Bronchial epithelial cell (primary cell): ENCODE measurements at places on chromosomes 13 and 19.

DNA sequence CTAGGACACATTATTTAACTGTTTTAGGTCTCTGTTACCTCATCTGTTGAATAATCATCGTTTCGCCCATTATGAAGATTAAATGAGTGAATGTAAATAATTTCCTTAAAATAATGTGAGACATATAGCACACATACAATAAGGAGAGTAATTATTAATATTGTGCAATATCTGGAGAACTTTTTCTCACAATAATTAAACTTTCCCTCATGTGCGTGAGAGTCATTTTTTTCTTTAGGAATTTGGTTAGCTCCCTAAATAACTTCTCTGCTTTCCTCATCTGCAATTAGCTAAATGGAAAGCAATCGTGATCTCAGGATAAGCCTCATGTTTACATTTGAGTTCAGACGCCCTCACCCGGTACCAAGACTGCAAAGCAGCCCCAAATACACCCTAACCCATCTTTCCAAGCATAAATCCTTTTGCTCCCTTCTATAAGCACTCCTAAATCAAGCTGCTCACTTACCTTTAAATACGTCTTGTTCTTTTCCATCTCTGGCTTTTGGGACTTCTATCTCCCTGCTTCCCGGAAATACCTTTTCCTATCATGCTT lies 78.8 kb downstream of the MZT1 start:
- DNase-seq, result no peak

- DNase-seq, result no peak
Measured at GRCh38 chr19:10468133-10468532, 35.0 kb downstream of the KEAP1 start.

DNA sequence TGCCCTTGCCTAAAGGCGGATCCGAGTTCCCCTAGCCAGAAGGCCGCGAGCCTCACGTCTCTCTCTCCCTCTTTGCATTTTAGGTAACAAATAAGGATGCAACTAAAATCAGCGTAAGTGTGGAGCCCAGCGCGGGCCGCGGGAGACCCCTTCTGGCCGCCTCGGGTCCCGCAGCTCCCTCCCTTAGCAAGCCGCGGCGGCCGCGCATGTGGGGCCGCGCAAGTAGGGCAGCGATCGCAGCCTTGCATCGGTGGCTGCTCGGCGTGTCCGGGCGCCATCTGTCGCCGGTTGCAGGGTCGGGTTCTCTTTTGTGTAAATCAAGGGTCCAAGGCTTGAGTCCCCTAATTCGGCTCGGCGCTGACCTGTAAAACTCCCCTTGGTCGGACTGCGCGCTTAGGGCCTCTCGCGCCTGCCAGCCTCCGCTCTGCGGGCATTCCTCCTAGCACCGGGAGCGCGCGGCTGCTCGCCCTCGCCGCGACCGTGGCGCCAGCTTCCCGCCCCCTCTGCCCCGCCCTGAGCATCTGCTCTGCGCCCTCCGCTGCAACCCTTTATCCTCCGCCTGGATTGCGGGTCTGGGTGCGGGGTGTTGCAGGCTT lies 2.7 kb downstream of the VSTM2B start:
- DNase-seq, result peak; percentile 12

- no peak for DNase-seq
Measured at GRCh38 chr19:351976-352625, 7.5 kb upstream of the MIER2 start.

- DNase-seq, result no peak
Measured at GRCh38 chr13:74438901-74439300, 304.7 kb upstream of the KLF12 start.

- no peak for DNase-seq
Measured at GRCh38 chr13:49530457-49530856, 34.7 kb downstream of the PHF11 start.

GRCh38 chr13:108921238-108921637 lies 291.8 kb downstream of the MYO16 start:
- no peak for DNase-seq

GRCh38 chr13:42652642-42653415 lies 78.9 kb downstream of the TNFSF11 start:
- no peak for DNase-seq

DNA sequence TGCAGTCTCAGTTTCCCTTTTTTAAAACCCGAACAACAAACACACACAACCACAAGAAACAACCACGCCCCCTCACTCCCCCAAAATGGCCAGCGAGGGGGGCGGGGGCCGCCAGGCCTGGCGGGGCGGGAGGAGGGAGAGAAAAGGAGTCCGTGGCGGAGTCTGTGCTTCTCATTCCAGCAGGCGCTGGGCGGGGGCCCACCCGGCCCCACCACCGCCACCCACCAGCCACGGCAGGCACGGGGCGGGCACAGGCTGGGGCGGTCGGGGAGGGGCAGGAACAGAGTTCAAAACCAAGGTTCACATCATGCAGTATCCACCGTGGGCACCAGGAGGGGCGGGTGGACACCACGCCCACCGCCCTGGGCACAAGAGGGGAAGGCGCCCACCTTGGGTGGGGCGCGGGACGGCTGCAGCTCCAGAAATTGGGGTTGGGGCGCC lies 12.9 kb downstream of the DPF1 start:
- DNase-seq, result no peak

GRCh38 chr13:95463531-95463930 lies 89.0 kb upstream of the CLDN10 start:
- peak; percentile 43 for DNase-seq

DNA sequence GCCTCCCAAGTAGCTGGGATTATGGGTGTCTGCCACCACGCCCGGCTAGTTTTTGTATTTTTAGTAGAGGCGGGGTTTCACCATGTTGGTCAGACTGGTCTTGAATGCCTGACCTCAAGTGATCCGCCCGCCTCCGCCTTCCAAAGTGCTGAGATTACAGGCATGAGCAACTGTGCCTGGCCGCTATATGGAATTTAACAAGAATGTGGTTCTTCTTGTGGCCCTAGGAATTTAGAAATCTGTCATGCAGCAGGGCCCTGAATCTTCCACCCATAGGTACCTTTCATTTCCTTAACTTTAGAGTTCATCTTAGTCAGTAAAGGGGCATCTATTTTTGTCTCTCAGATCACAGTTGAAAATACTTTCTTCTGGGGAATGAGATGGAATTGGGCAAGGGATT lies 25.6 kb upstream of the NDFIP2 start:
- no peak for DNase-seq

DNA sequence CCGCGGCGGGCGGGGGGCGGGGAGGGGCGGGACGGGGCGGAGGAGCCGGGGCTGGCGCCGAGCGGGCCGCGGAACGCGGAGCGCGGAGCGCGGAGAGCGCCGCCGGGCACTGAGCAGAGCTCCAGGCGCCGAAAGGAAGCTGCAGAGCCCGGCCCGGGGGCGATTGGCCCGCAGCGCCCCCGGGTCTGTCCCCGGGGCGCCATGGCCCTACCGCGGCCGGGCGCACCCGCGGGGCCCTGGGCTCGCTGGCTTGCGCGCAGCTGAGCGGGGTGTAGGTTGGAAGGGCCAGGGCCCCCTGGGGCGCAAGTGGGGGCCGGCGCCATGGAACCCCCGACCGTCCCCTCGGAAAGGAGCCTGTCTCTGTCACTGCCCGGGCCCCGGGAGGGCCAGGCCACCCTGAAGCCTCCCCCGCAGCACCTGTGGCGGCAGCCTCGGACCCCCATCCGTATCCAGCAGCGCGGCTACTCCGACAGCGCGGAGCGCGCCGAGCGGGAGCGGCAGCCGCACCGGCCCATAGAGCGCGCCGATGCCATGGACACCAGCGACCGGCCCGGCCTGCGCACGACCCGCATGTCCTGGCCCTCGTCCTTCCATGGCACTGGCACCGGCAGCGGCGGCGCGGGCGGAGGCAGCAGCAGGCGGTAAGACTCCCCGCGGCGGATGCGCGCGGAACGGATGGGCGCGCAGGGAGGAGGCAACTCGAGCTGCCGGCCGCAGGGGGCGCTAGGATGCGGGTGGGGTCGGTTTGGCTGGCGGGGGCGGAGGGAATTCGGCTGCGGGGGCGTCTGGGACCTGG lies at the start of gene PDE4A:
TSS of gene PDE4A (plus strand) at position 95 of the 796 bp plus-strand sequence. CDS start at position 322, 227 bp downstream.
- DNase-seq, result no peak
